ENCODE measurements at places on chromosomes 7 and 10.

DNA sequence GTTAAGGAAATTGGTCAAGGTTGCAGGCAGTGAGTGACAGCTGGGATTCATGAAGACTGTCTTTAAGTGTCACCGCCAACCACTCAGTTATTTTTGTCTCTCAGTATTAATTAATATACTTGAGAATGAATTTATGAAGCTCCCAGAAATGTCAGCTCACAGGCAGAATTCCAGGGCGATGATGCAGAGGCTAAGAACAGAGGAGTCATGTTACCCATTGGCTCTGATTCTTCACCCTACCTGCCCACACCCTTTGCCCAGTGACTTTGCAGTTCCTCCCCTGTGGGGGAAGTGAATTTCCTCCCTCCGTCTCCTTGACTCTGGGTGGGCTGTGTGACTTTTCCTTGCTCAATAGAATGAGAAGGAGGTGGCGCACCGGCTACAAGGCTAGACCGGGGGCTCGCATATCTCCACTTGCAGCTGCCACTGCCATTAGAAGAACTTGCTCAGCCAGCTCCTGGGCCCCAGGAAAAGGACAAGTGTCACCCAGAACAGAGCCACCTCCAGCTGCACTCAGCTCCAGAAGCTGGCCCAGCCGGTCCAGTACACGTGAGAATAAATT is 157.1 kb upstream of the PRKCQ start:
- no peak for DNase-seq

GRCh38 chr7:118110178-118110925 is 73.6 kb upstream of the LSM8 start:
- no peak for DNase-seq

DNA sequence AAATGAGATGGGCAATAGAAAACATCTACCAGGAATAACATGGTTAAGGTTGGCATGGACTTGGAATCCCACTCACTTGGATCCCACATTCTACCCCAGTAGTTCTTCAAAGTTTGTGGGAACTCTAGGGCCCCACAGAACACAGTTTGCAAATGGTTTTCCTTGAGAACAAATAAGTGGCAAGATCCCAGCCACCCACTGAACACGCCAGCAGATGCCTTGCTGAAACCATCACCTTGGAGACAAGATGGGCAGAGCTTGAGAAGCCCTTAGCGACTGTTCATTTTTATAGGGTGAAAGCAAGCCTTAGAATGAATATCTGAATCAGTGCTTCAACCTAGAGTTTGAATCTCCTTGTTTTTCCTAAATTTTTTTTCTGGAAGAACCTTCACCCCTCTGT is 349.1 kb downstream of the RPS24 start:
- DNase-seq = no peak

GRCh38 chr10:112173206-112173605 is 10.4 kb downstream of the GPAM start:
- DNase-seq = no peak

DNA sequence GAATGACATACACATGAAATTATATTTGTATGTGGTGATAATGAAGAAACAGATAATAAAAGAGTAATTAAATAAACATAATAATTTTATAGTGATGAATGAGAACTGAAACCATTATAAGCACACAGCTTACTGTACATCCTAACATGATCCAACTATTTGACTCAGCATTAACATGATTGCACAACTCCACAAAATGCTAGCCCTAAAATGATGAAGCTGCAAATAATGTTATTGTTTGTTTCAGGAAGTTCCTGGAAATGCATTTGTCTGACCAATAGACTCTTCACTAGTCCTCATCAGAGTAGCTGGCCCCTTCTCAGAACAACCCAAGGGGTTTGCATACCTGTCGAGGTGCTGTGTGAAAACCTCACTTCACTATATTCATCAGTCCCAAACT is 115.5 kb downstream of the RTKN2 start:
- DNase-seq = peak; percentile 29

DNA sequence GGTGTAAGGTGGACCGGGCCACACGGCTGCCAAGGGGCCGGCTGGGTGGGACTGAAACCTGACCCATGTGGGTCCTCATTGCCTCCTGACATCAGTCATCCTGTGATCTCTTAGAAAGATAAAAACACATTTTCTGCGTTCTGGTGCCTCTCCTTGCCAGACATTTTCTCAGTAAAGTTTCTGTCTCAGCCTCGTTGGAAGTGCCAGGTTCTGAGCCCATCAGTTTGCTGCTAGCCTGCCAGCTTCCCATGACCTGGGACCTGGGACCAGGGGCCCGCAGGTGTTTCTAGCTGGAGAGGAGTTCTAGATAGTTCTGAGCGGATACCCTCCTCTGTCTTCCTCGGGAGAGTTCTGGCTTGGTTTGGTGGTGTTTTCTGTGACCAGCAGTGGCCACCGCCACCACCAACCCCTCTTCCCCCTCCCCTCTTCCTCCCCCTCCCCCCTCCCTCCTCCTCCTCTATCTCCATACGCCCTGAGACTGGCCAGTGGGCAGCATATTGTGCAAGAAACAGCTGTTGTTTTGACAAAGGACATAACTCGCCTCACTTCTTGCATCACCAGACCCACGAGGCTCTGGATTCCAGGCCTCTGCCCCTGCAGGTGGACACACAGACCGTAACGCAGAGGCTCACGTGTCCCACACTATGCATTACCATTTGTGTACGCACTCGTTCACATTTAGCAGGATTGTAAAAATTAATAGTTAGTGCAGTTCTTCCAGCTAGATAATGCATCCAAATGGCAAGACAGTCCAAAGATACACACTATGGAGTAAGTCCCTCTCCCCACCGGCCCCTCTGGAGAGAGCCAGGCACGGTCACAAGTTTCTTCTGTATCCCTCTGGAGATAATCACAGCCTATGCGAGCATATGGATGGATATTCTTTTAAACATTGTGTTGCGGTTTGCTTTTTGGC is 94.6 kb downstream of the CUX1 start:
- DNase-seq = peak; percentile 72

- no peak for DNase-seq
Measured at GRCh38 chr10:132204781-132205473, 18.2 kb downstream of the DPYSL4 start.

- DNase-seq = no peak
Measured at GRCh38 chr7:98049034-98049433, 57.6 kb upstream of the LMTK2 start.

- no peak for DNase-seq
Measured at GRCh38 chr7:2197436-2198155, 35.1 kb downstream of the MAD1L1 start.

GRCh38 chr10:79027147-79028055 is 41.4 kb upstream of the ZMIZ1 start:
- no peak for DNase-seq

DNA sequence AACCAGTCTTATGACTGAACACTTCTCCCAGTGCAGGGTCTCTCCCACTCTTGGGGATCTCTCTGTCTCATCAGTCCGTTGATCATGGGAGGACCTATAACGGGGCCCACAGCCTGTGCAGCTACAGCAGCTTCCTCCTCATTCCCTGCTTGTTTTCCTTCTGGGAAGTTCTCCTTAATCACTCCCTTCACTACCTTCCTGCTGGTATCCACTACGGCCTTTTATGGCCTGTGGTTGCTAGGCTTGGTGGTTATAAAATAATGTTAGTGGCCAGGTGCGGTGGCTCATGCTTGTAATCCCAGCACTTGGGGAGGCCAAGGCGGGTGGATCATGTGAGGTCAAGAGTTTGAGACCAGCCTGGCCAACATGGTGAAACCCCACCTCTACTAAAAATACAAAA is 3.5 kb upstream of the ZNF282 start:
- DNase-seq = no peak

DNA sequence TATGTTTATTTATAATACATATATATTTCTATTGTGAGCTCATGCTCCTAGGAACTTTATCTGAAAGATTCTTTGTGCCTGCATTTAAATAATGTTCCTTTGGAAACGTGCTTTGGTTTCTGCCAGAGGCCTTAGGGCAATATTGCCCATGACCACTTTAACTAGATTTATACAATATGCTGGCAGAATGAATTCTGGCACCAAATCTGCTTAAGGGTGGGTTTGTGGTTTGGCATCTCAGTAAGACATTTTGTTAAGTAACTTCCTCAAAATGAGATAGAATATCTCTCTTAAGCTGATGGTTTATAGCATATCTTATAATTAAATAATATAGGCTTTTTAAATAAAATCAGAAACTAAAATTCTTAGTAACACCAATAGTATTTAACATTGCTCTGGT is 252.9 kb downstream of the RNLS start:
- DNase-seq = no peak

- DNase-seq = no peak
Measured at GRCh38 chr7:77536017-77536412, 1.1 kb upstream of the PTPN12 start.

GRCh38 chr10:113410618-113411017 is 142.2 kb upstream of the HABP2 start:
- no peak for DNase-seq

DNA sequence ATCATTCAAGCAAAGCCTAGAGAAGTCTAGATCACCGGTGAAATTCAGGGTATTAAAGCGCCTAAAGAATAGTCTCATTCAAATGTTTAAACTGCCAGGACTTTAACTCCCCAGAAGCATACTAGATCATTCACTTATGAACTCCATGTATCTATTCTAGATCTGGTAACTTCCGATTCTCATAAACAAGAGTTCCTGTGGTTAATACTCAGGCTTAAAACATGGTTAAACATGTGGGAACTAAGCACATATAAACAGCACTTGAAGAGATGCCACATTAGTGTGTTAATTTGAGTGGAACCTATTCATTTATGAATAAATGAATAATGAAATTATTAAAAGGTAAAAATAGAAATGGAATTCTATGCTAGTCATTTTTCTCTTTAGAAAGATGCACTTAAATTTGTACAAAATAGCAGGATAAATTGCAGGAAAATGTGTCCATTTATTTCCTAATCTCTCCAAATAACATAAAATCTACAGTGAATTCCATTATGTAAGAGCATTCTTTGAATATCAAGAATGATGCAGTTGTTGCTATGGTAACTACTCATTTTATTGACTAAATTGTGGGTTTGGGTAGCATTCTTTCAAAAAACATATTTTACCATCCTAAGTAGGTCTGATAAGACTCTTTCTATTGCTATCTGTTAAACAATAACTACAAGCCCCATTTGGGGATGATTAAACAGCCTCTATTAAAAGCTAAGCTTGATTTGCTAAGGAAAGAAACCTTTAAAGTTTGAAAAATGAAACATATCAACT is 147.6 kb upstream of the TMEM168 start:
- no peak for DNase-seq

DNA sequence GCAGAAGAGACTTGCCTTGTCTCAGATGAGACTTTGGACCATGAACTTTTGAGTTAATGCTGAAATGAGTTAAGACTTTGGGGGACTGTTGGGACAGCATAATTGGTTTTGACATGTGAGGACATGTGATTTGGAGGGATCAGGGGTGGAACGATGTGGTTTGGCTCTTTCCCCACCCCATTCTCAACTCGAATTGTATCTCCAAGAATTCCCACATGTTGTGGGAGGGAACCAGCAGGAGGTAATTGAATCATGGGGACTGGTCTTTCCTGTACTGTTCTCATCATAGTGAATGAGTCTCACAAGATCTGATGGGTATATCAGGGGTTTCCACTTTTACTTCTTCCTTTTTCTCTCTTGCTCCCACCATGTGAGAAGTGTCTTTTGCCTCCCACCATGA is 229.7 kb upstream of the KCND2 start:
- no peak for DNase-seq

DNA sequence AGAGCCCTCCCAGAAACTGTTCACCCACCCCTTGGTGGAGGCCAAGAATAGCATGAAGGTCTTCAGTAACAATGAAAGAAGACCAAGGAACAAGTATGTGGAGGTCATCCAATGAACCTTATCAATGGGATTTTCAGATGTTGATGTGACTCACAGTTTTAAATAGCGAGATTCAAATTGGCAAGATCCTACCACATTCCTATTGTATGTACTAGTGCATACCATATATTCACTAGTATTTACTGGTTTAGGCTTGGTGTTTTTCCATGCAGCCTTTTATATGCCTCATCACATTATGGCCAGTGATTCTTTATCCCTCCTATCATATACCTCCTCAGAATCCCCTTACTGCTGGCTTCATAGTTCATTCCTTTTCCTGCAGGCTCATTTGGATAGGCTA is 54.4 kb downstream of the ITGB8 start:
- DNase-seq = peak; percentile 63

GRCh38 chr10:103147645-103148044 is 45.4 kb downstream of the NT5C2 start:
- DNase-seq = no peak

DNA sequence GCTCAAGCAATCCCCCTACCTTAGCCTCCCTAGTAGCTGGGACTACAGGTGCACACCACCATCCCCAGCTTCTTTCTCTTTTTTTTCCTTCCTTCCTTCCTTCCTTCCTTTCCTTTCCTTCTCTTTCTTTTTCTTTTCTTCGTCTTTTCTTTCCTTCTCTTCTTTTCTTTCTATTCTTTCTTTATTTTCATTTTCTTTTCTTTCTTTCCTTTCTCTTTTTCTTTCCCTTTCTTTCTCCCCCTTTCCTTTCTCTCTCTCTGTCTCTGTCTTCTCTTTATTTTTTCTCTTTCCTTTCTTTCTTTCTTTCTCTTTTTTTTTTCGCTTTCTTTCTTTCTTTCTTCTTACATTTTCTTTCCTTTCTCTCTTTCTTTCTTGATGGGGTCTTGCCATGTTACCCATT is 621.3 kb downstream of the GALNT17 start:
- no peak for DNase-seq

DNA sequence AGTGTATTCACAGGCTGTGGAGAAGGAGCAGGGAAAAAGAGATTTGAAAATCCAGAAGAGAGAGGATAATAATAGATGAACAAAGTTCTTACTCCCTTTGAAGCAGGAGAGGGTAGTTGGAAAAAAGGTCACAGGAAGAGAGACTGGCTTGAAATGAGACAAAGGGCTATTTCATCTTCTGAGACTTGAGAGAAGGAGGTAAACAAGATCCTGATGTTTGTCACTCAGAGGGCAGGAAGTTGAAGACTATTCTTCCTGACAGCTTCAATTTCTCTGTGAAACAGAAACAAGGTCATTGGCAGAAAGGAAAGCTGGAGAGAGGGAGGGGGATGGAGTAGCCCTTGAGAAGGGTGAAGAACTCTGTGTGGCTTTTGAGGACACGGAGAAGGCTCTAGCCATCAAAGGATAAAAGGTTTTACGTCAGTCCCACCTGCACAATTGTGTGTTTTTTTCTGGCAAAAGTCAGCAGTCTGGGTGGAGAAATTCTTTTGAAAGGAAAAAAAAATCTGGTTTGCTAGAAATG is 216.1 kb upstream of the STEAP4 start:
- DNase-seq = no peak

GRCh38 chr7:30188811-30189210 is 54.0 kb downstream of the MTURN start:
- no peak for DNase-seq

DNA sequence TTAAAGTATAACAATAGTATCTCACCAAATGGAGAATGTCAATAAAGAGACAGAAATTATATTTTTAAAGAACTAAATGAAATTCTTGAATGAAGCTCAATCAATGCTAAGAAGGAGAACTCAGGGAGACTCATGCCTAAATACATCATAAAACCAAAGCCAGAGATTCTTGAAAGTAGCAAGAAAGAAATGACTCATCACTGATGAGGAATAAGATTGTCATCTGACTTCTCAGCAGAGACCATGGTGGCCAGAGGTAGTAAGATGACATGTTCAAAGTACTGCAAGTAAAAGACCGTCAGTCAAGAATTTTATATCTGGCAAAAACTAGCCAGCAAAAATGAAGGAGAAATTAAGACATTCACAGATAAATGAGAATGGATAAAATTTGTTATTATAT is 399.0 kb downstream of the GRID1 start:
- DNase-seq = no peak

GRCh38 chr7:14184292-14184864 is 194.9 kb upstream of the ETV1 start:
- no peak for DNase-seq

- DNase-seq = no peak
Measured at GRCh38 chr7:158019726-158020705, 567.6 kb downstream of the PTPRN2 start.
